HT-29 (cell line): ENCODE measurements at places on chromosomes 1 and 21. TPM values are rescaled to one million over a fixed set of nuclear protein-coding genes. Genes with fewer than 3 reads are reported as not detected.
A peak's percentile ranks its signal among the peaks of the same experiment; 100 is the strongest.

DNA sequence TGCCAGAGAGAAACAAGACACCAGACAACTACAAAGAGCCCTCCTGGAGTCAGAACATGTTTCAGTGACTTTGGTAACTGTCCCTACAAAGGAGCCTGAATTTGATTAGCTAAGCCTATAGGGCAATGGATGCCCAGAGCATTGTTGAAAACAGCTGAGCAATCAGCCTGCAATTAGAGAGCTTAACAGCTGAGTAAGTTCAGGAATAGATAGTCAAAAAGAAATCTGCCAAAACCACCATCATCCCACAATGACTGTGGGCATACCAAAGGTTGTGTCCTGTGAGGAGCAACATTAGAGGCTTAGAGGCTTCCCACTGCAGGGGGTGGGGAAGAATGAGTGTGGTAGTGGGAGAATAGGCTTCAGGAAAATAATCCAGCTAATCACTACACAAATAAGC is 32.1 kb downstream of the SH3BP5L start:
- DNase-seq: no peak

DNA sequence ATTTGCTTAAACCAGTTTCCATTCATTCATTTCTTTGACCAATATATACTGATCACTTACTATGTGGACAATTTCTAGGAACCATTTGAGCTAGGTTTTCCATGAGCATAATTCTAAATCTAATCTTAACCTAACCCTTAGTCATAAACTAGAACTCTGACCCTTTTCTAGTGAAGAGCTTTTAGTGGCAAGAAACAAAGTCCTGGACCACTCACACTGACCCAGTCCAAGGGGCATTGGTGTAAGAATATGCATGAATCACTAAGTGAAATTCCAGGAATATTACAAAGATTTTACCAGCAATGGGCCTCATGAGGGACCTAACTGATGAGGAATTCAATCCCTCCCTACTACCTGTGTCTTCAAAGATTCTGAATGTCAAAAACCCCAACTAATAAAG is 40.6 kb upstream of the SLC2A1 start:
- DNase-seq: no peak

DNA sequence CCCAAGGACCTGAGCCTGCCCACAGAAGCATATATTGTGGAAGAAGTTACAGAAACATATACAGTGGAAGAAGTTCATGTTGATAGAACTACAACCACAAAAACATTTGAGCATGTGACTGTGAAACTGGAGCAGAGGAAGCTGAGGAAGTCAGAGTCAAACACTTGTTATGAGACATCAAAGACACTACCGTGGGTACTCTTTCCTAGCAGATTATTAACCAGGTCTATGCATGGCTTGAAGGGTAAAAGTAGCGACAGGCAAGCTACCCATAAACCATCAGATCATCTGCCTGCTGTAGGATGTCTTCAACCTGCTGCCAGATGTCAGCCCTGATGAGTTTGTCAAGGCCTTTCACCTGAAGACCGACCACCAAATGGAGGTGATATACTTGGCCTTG is 35.8 kb downstream of the IVNS1ABP start:
- DNase-seq: peak; percentile 52

- DNase-seq: no peak
These were observed 99.1 kb downstream of the CLEC20A start for GRCh38 chr1:178397678-178398077.

GRCh38 chr1:20105856-20106255 is 13.5 kb downstream of the PLA2G2D start:
- DNase-seq: peak; percentile 52

GRCh38 chr1:32736812-32737791 is 34.5 kb upstream of the SYNC start:
- peak; percentile 72 for DNase-seq

DNA sequence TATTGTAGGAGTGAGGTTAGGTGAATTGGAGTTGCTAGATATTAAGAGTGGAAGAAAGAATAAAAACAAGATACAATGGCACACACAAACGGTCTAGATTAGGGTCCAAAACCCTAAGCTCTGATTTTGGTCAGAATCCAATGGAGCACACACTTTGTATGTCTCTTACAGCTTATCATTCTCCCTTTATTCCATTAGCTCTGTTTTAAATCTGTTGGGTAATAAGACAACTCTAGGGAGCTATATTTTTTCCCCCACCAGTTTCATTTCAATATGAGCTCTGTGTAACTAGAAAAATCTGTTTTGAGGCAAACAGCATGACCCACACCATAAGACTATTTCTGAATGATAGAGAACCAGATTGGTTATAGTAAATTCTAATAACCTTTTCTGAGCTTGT is 465.6 kb downstream of the ADGRL2 start:
- DNase-seq: no peak

GRCh38 chr1:214717351-214717750 is 114.4 kb downstream of the CENPF start:
- DNase-seq: no peak

- peak; percentile 29 for DNase-seq
These were observed 159.9 kb upstream of the AJAP1 start for GRCh38 chr1:4494558-4494957.

DNA sequence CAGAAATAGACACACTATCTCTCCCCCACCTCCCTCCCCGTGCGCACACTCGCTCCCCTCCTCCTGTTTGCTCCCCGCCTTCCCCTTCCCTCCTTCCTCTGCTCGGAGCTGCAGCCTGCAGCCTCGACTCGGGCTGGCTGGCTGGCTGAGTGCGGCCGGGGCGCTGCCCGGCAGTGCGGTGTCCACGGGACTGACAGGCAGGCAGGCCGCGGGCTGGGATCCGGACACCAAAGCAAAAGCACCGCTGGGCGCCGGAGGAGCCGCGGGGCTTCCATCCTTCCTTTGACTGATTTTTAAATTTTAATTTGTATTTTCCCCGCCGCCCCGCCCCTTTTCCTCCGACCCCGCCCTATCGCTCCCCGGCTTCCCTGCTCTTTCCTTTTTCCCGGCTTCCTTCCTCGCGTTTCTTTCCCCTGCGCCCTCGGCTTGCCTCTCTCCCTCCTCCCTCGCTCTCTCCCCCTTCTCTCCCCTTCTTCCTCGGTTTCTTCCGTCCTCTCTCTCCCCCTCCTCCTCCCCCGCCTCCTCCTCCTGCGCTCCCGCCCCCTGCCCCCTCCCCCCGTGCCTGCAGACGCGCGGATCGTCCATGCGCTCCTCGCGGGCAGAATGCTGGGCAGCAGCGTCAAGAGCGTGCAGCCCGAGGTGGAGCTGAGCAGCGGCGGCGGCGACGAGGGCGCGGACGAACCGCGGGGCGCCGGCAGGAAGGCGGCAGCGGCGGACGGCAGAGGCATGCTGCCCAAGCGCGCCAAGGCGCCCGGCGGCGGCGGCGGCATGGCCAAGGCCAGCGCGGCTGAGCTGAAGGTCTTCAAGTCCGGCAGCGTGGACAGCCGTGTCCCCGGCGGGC is 109.4 kb downstream of the NAV1 start:
- DNase-seq: no peak

DNA sequence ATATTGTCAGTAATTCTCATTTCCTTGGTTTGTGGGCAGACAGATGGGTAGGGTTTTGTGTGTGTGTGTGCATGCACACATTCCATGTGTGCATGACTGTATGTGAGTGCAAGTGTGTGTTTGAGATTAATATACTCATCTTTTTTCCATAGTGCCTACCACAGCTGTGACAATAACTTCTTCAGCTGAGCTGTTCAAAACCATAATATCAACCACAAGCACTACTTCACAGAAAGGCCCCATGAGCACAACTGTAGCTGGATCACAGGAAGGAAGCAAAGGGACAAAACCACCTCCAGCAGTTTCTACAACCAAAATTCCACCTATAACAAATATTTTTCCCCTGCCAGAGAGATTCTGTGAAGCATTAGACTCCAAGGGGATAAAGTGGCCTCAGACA is 149.3 kb downstream of the ADGRL2 start:
- no peak for DNase-seq

- DNase-seq: no peak
These were observed 25.7 kb downstream of the ANGPTL7 start for GRCh38 chr1:11214698-11215380.

- DNase-seq: no peak
These were observed 39.3 kb downstream of the CDKN2C start for GRCh38 chr1:51009381-51009780.

DNA sequence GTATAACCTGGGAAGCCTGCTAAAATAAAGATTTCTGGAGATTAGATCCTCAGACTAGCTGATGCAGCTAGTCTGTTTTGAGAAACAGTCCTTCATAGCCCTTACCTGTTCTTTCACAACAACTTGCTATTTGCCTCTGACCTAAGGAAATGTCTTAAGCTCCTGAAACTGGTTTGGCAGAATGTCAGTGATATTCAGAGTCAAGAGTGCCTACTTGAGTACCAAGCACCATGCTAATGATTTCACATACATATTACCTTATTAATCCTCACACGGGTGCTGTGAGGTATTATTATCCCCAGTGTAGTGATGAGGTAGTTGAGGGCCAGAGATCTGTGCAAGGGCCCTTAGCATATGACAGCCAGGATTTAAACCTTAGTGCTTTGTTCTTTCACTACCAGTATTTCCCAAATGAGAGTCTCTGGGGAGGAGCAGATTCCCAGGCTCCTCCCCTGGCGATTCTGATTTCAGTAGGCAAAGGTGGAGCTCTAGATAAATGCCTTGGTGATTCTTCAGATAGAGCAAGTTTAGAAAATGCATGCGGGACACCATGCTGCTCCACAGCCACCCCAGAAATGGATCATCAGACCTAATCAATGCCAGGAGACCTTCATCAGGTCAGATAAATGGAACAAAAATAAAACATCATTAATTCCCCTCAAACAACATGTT is 47.4 kb upstream of the WNT2B start:
- peak; percentile 14 for DNase-seq

DNA sequence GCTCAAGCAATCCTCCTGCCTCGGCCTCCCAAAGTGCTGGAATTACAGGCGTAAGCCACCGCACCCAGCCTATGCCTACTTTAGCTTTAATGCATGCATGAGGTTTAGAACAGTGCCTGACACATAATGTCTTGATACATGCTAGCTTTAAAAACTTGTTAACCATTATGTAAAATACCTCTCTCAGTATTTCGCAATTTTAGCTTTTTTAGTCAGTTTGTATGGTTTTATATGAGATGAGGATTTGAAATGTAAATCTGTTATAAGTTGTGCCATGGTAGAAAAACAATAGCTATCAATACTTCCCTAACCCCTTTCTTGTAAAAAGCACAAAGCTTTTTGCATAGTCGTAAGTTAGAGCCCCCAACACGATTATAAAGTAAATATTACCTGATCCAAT is 4.7 kb upstream of the AKNAD1 start:
- DNase-seq: no peak

GRCh38 chr1:244236101-244236500 is 185.0 kb downstream of the ZBTB18 start:
- no peak for DNase-seq

- DNase-seq: peak; percentile 42
These were observed 127.8 kb downstream of the TBX19 start for GRCh38 chr1:168408539-168408865.

GRCh38 chr1:165734906-165735305 is 33.8 kb downstream of the TMCO1 start:
- DNase-seq: no peak

- DNase-seq: no peak
These were observed 314.8 kb upstream of the C1orf174 start for GRCh38 chr1:4214826-4215225.

DNA sequence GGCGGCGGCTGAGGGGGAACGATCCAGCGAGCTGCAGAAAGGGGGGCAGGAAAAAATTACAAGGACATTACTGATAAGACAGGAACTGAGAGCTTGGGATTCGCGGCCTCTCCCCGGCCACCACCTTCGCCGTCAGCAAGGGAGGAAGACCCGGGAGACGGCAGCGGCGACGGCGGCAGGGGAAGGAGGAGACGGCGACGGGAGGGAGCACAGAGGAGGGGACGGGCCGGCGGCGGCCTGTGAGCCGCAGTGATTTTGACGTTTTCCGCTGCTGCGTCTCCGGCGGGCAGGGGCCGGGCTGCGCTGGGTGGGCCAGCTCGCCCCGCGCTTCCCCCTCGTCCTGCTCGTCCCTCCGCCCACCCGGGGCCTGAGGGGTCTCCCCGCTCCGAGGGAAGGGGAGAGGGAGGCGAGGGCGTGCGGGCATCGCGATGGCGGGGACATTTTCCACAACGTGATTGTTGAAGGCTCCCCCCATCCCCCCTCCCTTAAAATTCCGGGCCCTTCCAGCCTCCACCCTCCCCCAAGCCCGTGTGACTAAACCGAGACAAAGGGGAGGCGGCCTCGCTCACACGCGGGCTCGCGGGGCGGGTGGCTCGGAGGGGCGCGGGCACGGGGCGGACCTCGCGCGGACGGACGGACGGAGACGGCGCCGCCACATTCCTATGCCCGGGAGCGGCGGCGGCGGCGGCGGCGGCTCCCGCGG is 407 bp downstream of the CAMSAP2 start:
- peak; percentile 65 for DNase-seq

DNA sequence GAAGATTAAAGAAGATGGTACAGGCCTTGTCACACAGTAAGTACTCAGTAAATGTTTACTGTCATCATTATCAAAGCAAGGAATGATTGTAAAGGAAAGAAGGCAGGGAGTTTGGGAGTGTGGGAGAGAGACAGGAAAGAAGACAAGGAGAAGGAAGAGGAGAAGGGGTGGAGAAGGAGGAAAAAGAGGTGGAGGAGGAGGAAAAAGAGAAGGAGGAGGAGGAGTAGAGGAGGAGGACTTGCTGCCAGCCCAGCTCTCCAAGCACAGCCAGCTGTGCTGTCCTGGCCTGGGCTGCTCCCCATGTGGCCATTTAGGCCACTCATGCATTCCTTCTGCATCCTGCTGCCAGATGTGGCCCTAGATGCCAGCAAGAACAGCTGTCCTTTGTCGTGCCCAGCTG is 7.5 kb upstream of the DISP3 start:
- no peak for DNase-seq

DNA sequence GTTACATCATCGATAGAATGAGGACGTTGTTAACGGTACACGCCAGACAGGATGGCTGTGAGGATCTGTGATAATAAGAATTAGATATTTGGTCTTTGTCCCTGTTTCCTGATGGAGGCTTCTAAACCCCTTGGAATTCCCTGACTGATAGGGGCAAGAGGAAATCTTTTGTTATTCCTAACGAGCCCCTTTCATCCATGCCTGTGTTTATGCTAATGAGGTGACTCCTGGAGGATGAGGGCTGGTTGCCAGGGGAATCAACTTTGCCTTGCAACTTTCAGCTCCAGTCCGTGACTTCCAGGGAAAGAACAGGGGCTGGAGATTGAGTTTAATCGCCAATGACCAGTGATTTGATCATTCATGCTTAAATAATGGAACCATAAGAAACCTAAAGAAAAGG is 39.3 kb upstream of the NLRP3 start:
- DNase-seq: no peak

The C1orf226 gene
- 2.0 and 4.0 TPM in 2 replicates for total RNA-seq

The GON4L gene
- 17.6 and 18.0 TPM in 2 replicates for total RNA-seq

The RNF186 gene
- not detected in 2 replicates for total RNA-seq

The BGLAP gene
- 0.23 and 0.34 TPM in 2 replicates for total RNA-seq

The RIMKLA gene
- total RNA-seq: 1.3 and 1.6 TPM in 2 replicates

The ZNF593OS gene
- 1.6 TPM in 1 of 2 replicates, not detected in the other for total RNA-seq

The CLIC6 gene
- total RNA-seq: not detected in 2 replicates

The CFH gene
- total RNA-seq: 27.3 and 28.8 TPM in 2 replicates

The CFAP141 gene
- total RNA-seq: not detected in 2 replicates

The GPR3 gene
- 2.1 and 2.6 TPM in 2 replicates for total RNA-seq

The RGS16 gene
- total RNA-seq: 3.1 and 5.1 TPM in 2 replicates

The CTSS gene
- 5.8 and 10.0 TPM in 2 replicates for total RNA-seq

The TMEM82 gene
- total RNA-seq: not detected in 2 replicates

The CAMK2N1 gene
- 13.9 and 17.0 TPM in 2 replicates for total RNA-seq
